ENCODE measurements at places on chromosomes 12 and 14.
A peak's percentile ranks its signal among the peaks of the same experiment; 100 is the strongest.

DNA sequence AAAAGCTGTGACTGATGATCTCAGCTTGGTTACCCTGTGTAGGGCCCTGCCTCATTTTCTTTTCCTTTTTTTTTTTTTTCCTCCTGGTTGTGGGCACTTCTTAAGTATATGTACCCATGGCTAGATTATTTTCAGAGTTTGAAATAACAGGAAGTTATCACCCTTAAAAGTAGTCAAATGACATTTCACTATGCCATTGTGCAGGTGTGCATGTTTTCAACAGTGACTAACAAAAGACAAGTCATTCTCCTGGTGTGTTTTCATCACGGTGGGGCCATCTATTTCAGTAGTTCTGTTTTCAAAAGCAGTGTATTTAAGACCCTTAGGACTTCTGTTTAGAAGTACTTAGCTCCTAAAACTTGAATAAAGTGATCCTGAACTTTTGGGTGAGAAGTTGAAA lies 15.0 kb downstream of the GABARAPL1 start:
- DNase-seq = no peak

DNA sequence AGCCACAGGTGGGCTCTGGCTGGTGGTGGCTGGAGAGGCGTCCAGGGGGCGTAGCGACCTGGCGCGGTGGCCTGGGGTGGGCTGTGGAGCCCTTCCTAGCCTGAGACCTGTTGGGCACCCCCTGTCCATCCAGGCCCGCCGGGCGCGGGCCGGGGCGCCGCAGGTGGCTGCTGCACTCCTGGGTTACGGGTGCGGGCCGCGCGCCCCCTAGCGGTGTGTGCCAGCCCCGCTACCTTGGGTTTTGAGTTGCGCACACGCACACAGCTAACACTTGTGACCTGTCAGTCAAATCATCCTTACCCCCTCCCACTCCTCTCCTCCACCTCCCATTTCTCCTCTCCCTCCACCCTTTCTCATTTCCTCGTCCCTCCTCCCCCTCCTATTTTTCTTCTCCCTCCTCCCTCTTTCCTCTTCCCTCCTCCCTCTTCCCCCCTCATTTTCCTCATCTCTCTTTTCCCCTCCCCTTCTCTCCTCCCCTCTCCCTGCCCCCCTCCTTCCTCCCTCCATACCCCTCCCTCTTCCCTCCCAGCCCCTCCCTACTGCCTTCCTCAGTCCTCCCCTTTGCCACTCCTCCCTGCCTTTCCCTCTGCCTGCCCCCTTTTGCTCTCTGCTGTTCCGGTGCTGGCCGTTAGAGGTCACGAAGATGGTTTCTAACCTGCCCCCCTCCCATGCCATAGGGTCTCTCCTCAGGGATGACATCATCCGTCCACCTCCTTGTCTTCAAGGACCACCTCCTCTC lies 2.3 kb downstream of the MEG3 start:
- DNase-seq = no peak

GRCh38 chr14:53441789-53442188 lies 288.7 kb upstream of the DDHD1 start:
- DNase-seq = no peak

DNA sequence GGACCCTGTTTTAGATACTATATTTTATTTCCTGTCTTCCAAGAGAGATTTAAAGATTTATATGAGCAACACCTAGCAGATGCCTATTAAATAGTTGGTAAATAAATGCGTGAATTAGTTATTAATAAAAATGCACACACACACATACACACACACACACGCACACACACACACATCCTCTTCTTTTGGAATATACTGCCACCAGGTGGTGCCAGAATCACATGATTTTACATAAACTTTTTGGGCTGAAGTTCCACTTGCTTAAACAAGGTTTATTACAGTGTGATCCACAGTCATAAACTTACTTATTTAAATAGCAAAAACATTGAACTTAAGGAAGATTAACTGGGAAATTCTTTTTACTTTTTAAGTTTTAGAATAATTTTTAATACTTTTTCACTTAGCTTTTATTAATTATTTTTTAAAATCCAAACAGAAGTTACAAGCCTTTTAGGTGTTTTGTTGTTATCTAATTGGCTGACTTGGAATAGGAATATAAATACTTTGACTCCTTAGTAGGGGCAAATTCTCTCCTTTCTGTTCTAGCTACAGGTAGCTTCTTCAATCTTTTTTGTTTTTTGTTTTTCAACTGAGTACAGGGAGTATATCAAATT lies 17.5 kb downstream of the RAD51B start:
- DNase-seq = peak; percentile 78

DNA sequence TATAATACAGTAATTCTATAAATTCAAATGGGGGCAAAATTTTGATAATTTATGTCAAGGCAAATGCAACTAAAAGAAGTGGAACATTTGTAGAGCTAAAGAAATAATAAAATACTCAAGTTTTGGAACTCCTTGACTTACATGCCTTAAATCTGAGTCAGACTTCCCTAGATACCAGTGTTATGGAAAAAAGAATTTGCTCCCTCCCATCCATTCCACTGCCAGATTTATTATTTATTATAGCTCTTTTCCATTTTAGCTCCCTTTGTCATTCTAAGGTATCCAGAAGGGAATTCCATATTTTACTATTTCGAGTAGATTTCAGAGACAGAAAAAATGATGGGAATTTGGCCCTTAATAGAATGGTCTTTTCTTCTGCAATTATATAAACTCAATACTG lies 44.0 kb downstream of the RHOJ start:
- DNase-seq = no peak

Data from CD4-positive, alpha-beta T cell treated with Interleukin-4 for 4 hours (primary cell).